Stimulated activated CD8-positive, alpha-beta memory T cell treated with anti-CD3 and anti-CD28 coated beads, Interleukin-4, amount 100 ng/mL, for 4 hours (primary cell): ENCODE measurements at places on chromosomes 6 and 20.

DNA sequence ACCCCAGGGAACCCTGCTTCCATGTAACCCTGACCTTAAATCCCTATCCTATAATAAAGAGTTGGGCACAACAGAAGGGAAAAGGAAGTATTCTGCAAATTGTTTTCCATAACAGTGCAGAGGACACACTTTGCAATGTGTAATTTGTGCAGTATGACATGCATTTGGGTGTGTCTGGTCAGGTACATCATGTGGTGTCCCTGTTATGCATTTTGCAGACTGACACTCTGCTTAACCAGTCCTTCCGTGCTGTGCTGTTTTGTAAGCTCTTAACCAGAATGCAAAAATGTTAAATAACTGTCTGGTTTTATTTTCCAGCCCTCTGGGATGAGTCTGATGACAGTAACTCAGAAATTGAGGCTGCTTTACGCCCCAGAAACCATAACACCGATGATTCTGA lies 57.0 kb upstream of the XRN2 start:
- no peak for DNase-seq

GRCh38 chr6:119280668-119281067 lies 68.9 kb downstream of the MAN1A1 start:
- DNase-seq, result no peak

GRCh38 chr6:137879299-137879698 lies 12.2 kb downstream of the TNFAIP3 start:
- DNase-seq, result no peak

- no peak for DNase-seq
These were observed 55.8 kb downstream of the FGD2 start for GRCh38 chr6:37061157-37061804.

GRCh38 chr6:142265476-142265875 lies 36.3 kb upstream of the ADGRG6 start:
- DNase-seq, result no peak

- DNase-seq, result no peak
These were observed 7.6 kb upstream of the KCNK16 start for GRCh38 chr6:39330057-39330456.

GRCh38 chr6:118893064-118893806 lies 717 bp upstream of the ASF1A start:
- DNase-seq, result no peak

- no peak for DNase-seq
These were observed 210.6 kb upstream of the RREB1 start for GRCh38 chr6:6897140-6897539.

GRCh38 chr6:99397287-99397686 lies 3.3 kb upstream of the COQ3 start:
- no peak for DNase-seq

- DNase-seq, result no peak
These were observed 56.4 kb downstream of the ZMYND8 start for GRCh38 chr20:47300071-47300470.

GRCh38 chr6:111478749-111479148 lies 4.3 kb downstream of the REV3L start:
- no peak for DNase-seq

GRCh38 chr6:91572878-91573277 lies 986.0 kb upstream of the MAP3K7 start:
- no peak for DNase-seq

DNA sequence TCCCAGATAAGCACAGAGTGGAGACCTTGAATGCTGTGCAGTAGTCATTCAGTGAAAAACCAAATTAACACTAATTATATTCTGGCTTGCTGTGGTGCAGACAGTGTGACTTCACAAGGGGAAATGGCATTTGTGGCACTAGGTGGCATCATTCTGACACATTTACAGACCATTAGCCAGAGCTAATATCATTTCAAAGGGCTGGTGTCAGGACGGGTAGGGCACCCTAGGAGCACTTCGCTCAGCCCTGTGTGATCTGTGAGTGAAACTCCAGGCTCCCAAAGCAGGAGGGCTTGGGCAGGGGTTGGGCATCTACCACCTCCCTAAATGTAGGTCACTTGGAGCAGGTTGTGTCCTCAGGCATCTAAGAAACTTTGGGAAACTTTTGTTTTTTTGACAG lies 555.8 kb downstream of the PKHD1 start:
- no peak for DNase-seq

DNA sequence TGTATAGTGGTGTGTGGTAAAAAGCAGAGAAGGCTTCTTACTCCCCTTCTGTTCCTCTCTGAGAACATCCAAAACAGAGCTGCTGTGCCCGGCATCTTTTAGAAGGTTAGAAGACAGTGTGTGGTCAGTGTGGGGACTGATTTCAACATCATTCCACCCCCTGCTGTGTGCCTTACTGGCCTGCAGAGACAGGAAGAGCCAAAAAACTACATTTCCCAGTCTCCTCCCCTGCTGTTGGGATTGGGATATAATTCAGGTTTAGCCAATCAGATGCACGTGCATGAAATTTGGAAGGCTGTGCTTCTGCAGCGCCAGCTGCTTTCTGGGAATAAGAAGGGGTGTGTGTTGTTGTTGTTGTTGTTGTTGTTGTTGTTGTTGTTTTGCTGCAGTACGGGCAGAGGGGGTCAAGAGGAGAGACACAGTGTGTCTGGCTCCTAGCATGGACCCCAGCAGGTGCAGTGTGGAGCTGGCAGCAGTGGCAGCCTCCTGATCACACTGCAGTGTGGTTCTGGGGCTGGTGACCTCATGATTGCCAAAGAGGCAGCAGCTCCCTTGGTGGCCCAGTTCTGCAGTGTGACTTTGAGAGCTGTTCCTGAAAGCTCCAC lies 74.7 kb downstream of the MRPL14 start:
- DNase-seq, result no peak

DNA sequence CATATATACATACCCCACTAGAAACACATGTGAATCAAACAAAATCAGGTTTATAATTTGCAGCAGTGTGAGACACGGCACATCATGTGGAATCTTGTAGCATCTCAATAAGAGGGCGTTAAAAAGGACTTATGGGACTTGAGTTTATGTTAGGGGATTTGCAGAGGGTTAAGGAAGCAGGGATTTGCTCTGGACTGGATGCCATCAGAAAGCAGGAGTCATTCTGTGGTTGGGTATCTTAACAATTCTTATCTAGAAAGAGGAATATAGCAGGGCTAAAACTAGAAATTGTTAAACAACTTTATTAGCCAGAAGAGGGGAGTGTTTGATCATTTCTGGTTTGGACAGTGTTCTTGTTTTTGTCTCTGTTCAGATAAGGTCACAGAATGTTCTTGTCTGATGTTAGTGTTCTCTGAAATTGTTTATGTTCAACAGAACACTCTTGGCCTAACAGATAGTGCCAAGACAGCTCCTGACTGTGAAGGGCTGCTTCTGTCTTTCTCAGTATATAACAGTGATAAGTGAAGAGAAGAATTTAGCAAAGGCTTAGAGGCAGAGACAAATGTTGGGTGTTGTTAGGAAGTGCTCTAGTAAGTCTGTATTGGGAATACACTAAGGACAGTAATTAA lies 39.2 kb downstream of the LIN28B start:
- no peak for DNase-seq

GRCh38 chr6:169803816-169804340 lies 52.5 kb downstream of the ERMARD start:
- no peak for DNase-seq

DNA sequence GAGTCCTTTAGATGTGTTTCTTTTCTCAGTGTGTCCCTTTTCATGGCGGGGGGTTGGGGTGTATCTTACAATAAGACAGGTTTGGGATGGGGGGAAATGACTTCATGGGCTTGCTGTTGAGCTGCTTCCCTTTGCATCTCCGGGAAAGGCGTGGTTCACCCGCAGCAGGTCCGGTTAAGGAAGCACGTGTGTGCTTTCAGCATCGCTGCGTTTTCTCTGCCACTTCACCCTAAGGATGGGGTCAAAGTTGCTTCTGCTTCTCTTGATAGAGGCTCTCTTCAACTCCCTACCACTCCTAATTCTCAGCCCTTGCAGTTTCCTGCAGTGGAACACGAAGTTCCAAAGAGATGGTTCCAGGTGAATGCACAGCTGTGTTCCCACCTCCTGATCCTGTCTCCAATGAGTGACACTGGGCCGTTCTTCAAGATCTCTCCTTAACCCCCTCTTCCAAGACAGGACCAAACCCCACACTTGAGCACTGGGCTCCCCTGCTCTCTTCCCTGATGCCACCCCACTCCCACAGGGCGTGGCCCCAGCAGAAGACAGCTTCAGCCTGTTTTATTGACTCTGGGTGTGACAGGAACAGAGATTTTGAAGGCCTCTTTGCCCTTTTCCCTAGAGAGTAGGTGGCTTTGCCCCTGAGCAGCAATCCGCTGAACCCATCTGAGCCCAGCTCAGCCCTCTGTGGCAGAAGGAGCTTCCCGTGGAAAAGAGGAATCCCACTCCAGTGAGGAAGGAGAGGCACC lies 85.2 kb downstream of the PLEKHG1 start:
- DNase-seq, result no peak

GRCh38 chr6:15490242-15491100 lies 172.4 kb downstream of the DTNBP1 start:
- no peak for DNase-seq

GRCh38 chr6:144675231-144675861 lies 390.2 kb downstream of the UTRN start:
- DNase-seq, result no peak

GRCh38 chr20:17917832-17918618 lies 50.6 kb downstream of the SNX5 start:
- DNase-seq, result no peak
